Heart right ventricle (tissue), 16 donors: ENCODE measurements at places on chromosomes 3 and 15.

- no peak for DNase-seq
Measured at GRCh38 chr15:79113831-79114230, 23.3 kb upstream of the RASGRF1 start.

DNA sequence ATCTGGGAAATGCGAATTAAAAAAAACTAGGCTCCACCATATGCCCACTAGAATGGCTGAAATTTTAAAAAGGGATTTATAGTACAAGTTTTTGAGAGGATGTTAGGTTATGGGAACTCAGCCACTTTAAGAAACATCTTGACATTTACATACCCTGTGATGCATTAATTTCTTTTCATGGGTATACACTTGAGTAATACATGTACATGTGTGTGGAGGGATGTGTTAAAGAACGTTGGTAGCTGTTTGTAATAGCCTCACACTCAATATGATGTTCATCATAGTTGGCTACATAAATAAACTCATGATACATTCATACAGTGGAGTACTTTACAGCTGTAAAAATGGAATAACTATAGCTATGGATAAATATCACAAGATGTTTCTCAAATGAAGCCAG lies 40.9 kb downstream of the MEF2A start:
- no peak for DNase-seq

DNA sequence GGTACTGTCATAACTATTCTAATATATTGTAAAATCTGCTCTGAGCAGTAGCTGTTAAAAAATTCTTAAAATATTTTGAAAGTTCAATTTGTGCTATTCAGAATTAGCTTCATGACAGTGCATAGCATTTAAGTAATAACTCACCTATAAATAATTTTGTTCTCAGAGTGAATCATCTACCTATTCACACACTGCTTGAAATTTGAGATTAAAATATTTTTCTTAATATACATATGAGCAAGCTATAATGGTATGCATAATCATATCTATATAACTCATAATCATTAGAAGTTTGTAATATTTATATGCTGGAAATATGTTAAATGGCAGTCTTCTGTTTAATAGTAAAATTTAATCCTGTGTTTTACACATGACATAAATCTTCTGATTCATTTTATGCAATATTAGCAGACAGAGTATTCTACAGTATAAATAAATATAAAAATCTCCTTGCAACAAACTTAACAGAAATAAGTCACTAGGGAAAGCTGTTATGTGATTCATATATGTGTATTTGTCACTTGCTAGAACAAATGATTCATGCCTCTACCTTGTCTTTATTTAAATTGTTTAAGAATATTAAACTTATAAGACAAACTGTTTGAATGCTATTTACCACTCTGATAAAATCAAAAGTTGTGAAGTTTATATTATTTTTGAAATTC lies 710.8 kb downstream of the PLOD2 start:
- no peak for DNase-seq

GRCh38 chr15:27722102-27722501 lies 377.0 kb downstream of the OCA2 start:
- DNase-seq = no peak

- no peak for DNase-seq
Measured at GRCh38 chr15:86016750-86017149, 62.9 kb upstream of the AGBL1 start.

DNA sequence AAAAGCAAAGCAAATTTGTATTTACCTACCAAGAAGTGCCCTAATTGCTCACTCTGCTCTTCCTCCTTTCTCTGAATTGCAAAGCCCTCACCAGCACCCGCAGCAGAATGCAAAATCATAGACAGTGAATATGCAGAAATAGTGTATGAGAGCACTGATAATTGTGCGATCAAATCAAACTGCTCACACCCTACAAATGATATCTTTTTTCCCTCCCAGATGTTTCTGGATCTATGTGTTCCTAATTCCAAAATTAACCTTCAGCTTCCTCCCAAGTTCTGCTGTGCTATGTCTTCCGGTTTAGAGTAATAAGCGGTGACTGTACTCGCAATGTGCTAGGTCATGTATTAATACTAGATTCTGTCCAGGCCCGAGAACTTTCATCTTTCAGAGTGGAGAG lies 3.4 kb downstream of the GHSR start:
- no peak for DNase-seq

- no peak for DNase-seq
Measured at GRCh38 chr3:170536712-170537111, 49.2 kb downstream of the SLC7A14 start.

DNA sequence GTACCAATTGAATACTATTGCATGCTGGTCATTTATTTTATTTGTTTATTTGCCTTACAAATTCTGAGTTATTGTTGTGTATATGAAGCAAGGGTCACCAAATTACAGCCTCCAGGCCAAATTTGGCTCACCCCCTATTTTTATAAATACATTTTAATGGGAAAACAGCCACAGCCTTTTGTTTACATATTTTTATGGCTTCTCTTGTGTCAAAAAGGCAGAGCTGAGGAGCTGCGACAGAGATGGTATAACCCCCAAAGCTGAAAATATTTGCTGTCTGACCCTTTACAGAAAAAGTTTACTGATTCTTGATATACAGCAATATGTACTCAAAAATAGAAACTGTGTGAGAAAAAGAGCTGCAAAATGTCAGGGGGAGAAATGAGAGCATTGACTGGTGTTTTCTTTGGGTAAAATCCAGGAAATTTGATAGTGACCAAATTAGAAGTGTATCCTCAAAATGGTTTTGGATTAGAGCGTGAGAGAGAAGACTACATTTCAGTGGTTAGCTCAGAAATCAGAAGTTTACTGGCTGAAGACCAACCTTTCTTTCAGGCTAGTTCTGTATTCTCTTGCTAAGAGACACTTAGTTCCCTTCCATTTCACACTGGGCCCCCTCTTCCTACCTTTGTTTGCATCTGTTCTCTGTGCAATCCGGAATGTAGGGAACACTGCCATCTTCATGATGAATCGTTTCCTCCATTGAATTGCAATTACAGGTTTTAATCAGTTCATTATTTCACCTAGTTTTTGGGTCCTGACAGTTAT lies 757.8 kb downstream of the AGBL1 start:
- no peak for DNase-seq

DNA sequence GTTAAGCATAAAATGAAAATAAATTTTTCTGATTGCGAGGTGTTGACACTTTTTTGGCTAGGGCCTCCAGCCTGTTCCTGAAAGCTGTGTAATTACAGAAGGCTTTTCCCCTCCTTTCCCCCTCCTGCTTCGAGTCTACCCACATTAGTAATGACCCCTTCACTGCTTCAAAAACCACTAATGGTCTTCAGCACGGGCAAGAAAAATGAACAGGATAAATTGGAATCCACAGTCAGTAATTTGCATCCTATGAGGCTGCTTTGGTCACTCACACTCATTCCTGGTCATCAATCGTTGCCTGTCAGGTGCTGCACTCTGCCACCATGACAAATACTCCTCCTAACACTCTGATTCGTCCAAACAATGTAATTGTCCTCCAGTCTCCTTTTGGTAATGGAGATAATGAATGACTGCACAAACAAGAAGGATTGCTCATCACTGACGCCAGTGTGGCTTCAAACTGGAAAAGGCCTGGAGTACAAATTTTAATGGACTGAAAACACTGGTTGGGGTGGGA lies 148.6 kb downstream of the MEIS2 start:
- DNase-seq = no peak

DNA sequence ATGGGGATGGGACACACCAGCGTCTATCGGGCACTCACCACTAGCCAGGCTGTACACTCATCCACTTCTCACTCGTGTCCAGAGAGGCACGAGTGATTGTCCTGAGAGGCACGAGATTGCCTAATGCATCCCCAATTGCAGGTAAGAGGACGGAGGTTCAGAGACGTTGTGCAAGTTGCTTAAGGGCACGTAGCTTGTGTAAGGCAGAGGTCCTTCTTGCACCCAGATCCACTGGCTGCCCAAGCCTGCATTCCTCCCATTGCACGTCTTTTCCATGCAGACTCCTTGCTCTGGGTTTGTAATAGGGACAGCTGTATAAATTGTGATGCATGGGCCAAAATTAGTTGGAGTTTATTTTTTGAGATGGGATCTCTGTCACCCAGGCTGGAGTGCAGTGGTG lies 264.3 kb downstream of the PLCL2 start:
- no peak for DNase-seq

DNA sequence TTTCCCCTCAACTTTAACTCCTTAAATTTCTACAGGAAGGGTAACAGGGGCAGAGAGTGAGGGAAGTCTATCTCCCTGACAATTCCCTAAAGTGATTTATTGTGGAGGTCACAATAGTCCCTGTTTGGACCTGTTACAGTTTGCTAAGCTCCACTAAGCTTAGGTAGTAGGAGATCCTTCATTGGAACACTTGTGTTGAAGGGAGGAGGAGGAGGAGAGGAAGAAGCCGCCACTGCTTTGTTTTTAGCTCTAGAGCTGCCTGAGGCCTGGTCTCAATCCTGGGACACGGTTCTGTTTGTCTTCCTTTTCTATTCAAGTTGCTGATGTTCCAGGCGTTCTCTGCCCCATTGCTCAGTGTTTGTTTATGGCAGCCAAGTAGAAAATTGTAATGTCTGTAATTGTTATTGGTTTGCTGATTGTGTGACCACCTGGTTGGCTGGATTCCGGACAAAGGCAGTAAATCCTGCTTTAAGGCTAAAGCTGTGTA lies 48.4 kb downstream of the HES1 start:
- no peak for DNase-seq

- no peak for DNase-seq
Measured at GRCh38 chr3:118127992-118128391, 906.7 kb downstream of the IGSF11 start.

DNA sequence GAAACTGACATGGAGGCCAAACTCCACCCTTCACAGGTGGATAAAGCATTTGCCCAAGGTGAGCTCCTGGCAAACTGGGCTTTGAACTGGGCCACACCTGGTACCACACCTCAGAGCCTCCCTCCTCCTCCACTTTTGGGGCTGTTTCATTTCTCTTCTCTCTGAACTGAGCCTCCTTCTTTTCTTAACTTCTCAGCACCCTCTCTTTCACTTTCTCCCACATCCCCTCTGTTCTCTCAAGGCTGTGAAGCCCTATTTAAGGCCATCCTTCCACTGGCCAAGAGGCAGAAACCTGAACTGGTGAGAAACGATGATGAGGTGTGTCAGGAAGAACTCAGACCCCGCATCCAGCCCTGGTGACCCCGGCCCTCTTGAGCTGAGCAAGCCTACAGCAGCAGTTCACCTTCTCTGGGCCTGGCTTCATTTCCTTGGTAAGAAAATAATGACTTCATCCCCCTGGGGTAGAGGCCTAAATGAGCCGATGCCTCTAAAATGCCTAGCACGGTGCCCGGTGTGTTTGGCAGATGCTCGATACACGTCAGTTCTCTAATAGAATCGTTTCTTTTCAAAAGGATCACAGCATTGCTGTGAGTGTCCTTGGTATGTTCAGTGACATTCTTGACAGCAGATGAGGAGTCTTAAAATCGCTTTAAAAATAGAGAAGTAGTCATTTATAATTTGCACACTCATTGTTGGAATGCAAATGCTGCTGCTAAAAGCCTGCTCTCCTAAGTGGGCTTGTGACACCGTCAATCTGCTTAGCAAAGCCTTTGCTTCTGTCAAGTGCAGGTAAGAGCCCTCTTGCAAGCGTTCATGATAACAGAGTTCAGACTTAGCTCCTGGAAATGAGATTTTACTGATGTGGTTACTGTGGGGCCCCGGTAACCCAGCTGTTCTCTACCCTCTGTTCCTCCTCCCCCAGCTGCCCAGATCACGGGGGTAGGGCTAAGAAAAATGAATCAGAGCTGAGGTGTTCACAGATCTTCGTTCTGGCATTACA lies 97.7 kb upstream of the ATP2B2 start:
- DNase-seq = no peak

DNA sequence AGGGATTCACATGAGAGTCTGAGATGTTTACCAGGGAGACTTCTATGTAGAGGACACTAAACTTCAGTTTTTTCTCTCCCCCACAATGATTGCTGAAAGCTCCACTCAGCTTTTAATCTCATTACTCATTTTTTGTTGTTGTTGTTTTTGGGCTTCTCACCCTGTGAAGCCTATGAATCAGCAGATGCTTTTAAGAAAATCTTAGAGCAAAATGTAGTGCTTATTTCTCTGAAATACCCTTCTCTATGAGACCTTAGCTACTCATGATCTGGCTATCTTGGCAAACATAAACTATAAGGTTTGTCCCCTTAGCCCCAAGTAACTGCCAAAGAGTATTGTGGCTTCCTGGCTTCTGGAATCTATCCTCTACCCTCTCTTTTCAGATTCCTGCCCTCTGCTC lies 537.3 kb downstream of the OCA2 start:
- DNase-seq = no peak

GRCh38 chr3:88041005-88041404 lies 17.8 kb downstream of the CGGBP1 start:
- no peak for DNase-seq

GRCh38 chr3:52204337-52205073 lies 6.5 kb downstream of the ALAS1 start:
- DNase-seq = no peak

GRCh38 chr3:48960841-48961413 lies 29.1 kb upstream of the P4HTM start:
- DNase-seq = no peak

DNA sequence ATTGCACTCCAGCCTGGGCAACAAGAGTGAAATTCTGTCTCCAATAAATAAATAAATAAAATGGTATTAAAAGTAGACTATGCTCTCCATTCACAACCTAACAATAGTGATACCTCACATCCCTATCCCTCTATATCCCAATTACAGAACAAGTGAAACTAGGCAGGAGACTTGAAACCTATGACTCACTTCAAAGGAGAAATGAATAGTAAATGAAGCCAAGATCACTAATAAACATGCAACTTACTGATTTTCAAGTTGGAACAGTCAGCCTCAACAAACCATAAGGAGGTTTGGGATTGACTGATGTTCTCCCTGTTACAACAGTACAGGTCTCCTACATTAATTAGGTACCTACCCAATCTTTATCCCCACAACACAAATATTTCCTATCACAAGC lies 103.4 kb downstream of the GSK3B start:
- no peak for DNase-seq

- DNase-seq = no peak
Measured at GRCh38 chr3:54215521-54215920, 93.2 kb downstream of the CACNA2D3 start.

- no peak for DNase-seq
Measured at GRCh38 chr3:6223572-6223971, 637.3 kb upstream of the GRM7 start.

GRCh38 chr3:194584866-194585265 lies 48.4 kb downstream of the TMEM44 start:
- DNase-seq = no peak

GRCh38 chr3:108064293-108064887 lies 26.4 kb downstream of the CD47 start:
- DNase-seq = no peak

- no peak for DNase-seq
Measured at GRCh38 chr3:124131158-124131557, 139.2 kb upstream of the ROPN1 start.

- DNase-seq = no peak
Measured at GRCh38 chr15:100623301-100623700, 20.9 kb downstream of the ASB7 start.
